ENCODE measurements at places on chromosomes 16 and 17.

- no peak for DNase-seq
Measured at GRCh38 chr16:88359008-88359407, 23.8 kb upstream of the ZNF469 start.

DNA sequence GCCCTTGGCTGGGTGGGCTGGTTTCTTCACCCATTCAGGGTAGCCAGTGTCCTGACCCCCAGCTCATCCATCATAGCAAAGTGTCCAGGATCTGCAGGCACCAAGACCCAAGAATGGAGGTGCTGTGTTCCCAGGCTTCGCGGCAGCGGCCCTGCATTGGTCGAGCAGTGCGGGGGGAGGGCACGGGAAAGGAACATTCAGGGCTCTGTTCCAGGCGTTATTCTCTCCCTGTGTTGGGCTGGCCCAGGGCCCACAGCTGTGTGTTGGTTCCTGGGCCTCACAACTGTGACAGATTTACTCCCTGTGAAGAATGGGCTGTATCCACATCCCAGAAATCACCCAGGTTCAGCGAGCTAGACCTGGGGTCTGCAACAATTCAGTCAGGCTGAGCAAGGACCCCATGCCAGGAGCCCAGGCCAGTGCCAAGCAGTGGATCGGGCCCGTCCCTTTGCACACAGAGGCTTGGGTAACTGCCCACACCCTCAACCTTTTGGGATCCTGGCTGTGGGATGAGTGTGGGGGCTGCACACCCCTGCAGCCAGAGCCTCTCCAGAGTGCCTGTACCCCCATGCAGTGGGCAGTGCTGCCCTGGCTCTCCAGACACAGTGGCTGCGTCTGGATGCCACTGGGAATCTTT is 10.0 kb downstream of the GPT2 start:
- no peak for DNase-seq

DNA sequence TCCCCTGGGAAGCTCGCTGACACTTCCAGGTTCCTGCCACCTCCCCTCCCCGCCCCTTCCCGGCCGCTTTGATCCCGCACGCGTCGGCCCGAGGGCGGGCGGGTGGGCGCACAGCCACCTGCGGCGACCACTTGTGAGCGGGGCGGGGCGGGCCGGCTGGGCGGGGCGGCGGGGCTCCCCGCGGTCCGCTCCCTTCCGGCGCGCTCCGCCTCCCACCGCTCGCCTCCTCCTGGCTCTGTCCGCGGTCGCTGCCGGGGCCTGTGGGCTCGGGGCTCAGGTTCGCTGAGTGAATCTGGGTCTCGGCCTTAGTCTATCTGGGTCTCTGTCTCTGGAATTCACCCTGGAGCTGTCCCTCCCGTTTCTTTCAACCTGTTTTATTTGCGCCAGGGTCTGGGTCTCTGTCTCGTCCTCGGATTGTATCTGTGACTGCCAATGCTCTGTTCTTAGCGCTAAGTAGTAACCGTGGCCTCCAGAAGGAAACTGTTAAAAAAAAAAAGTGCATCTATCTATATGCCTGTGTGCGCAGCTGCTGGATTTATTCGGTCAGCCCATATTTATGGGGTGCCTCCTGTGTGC is 2.7 kb upstream of the HES7 start:
- no peak for DNase-seq

- no peak for DNase-seq
Measured at GRCh38 chr16:83470416-83470815, 337.4 kb upstream of the HSBP1 start.

GRCh38 chr17:31487648-31488263 is 96.3 kb downstream of the RAB11FIP4 start:
- peak; percentile 66 for DNase-seq

DNA sequence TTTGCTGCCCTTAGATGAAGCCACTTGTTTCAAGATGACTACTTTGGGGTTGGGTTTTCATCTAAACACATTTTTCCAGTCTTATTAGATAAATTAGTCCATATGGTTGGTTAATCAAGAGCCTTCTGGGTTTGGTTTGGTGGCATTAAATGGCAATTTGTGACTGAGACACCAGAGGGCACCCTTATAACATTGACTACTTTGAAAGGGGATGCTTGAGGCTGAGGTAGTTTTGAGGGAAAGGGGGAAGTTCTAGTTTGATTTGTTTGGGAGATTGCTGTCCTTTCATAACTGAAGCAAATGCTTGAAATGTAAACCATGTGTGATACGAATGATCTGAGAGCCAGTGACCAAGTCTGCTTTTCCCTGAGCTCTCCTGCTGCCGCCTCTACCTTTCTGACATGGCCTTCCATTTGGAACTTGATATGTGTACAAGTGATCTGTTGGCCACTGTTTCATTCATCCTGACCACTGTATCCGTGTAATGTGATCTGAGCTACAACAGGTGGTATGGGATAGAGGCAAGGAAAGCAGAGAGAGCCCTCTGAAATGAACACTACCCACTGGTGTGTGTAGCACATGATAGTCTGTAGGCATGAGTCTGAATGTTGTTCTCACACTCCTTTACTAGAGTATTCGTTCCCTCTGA is 5.8 kb upstream of the RARA start:
- DNase-seq, result no peak

- DNase-seq, result no peak
Measured at GRCh38 chr17:68710035-68710780, 109.0 kb upstream of the FAM20A start.

GRCh38 chr16:84294117-84294516 is 561 bp upstream of the WFDC1 start:
- DNase-seq, result no peak

- no peak for DNase-seq
Measured at GRCh38 chr17:6231886-6232731, 161.9 kb downstream of the WSCD1 start.

- no peak for DNase-seq
Measured at GRCh38 chr16:57998992-57999365, 1.5 kb downstream of the ZNF319 start.

- no peak for DNase-seq
Measured at GRCh38 chr17:74785981-74786360, 9.8 kb upstream of the NAT9 start.

GRCh38 chr16:55120826-55121225 is 190.2 kb downstream of the IRX5 start:
- no peak for DNase-seq

DNA sequence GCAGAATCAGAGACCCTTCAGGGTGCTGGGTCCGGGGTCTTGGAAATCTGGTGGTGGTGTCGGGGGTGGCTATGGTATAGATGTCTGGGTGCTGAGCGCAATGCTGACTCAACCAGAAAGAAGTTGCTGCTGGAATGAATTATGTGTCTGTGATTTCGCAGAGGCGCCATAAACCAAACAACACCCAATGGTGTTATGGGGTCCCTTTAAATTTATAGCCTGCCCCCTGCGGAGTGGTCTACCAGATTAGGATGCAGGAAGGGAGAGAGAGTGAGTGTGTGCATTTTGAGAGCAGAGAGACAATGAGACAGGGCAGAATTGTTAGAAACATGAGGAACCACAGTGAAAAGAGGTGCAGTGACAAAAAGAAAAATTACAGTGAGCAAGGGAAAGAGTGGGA is 100.7 kb upstream of the CDH11 start:
- no peak for DNase-seq

DNA sequence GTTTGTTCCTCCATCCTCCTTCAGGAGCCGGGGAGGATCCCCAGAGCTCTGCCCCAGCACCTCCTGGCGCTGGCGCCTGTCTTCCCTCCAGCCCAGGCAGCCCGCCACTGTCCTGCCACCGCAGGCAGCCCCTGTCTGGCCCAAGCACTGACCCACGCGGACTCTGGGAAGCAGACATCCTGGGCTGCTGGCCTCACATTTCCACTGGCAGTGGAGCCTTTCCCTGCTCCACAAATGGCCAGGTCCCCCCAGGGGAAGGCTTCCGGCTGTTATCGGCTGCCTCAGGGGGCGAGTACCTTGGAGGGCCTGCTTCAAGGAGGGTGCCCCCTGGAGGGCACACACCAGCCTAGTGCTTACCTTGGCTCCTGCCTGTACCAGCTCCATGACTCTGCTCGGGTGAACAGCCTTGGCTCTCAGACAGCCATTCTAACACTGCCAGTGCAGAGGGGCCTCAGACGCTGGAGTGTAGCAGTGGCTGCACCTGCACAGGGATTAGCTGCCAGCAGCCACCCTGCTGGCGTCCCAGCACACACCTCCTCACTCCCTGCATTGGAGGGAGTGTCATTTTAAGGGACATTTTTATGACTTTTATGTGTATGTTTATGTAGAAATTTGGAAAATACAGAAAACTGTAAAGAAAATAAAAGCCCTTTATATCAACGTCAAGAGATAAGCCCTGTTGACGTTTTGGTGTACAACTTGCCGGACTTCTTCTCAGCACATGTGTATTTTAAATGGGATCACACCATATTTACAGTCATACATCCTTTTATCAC is 21.0 kb downstream of the ACE start:
- no peak for DNase-seq

- DNase-seq, result no peak
Measured at GRCh38 chr16:73347500-73348375, 299.8 kb upstream of the ZFHX3 start.

DNA sequence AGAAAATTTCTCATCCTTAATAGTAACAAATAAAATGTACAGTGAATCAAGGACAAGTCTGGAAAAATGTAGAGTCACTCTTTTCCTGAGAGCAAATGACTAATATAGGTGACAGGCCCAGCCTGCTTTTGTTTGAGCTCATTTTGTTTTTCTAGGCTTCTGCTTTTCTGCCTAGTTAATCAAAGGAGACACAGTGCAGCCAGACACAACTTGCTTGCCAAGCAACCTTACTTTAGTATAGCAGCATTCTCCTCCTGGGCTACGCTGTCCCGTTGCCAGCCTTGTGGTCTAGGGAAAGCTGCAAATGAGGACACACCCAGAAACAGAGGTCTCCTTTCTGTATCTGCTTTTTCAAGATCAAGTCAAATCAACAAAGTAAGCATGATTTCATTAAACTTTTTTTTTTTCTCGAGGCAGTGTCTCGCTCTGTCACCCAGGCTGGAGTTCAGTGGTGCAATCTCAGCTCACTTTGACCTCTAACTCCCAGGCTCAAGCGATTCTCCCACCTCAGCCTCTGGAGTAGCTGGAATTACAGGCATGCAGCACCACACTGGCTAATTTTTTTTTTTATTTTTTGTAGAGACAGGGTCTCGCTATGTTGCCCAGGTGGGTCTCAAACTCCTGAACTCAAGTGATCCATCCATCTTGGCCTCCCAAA is 17.2 kb downstream of the GINS3 start:
- DNase-seq, result no peak

DNA sequence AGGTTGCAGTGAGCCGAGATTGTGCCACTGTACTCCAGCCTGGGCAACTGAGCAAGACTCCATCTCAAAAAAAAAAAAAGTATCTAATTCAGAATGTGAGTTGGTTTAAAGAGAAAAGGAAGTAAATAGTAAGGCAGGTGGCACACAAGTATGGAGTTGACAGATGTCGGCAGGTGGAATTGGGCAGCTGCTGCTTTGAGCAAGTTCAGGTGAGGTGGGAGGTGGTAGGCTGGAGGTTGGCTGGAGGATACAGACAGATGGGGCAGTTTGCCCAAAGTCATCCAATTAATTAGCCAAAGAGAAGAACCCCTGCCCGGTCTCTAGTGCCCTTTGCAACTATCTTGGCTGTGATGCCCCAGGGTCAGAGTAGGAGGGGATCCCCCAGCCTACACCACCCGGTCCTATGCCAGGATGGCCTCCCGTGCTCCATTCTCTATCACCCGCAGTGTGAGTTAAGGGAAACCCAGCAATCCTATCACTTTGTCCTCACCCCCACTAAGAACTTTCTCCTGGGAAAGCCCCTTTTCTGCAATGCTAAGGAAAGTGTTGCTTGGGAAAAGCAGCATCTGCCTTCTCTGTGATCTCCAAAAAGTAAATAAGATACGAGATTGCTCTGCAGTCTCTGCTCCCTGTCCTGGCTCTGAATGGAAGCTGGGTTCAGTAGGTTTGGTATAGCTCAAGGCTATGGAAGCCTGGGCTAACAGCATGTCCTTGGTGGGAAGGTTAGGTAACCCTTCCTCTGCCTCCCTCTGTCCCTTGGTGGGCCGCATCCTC is 32.2 kb downstream of the SLC12A3 start:
- DNase-seq, result no peak

GRCh38 chr17:17021194-17021863 is 20.9 kb upstream of the MPRIP start:
- no peak for DNase-seq

DNA sequence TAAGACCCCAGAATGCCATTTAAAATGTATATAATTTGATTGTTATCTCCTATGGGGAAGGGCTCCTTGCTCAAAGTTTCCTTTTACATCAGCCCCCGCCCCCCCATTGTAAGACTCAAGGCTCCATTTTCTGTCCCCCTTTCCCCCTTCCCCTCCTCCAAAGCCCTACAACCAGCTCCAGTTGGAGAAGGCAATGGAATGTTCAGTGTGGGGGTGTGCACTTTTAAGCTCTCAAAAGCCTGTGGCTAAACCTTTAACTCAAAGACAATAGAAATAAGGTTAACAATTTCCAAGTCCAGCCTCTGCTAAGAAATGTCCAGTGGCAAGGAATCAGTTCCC is 114.7 kb downstream of the NOG start:
- DNase-seq, result no peak

DNA sequence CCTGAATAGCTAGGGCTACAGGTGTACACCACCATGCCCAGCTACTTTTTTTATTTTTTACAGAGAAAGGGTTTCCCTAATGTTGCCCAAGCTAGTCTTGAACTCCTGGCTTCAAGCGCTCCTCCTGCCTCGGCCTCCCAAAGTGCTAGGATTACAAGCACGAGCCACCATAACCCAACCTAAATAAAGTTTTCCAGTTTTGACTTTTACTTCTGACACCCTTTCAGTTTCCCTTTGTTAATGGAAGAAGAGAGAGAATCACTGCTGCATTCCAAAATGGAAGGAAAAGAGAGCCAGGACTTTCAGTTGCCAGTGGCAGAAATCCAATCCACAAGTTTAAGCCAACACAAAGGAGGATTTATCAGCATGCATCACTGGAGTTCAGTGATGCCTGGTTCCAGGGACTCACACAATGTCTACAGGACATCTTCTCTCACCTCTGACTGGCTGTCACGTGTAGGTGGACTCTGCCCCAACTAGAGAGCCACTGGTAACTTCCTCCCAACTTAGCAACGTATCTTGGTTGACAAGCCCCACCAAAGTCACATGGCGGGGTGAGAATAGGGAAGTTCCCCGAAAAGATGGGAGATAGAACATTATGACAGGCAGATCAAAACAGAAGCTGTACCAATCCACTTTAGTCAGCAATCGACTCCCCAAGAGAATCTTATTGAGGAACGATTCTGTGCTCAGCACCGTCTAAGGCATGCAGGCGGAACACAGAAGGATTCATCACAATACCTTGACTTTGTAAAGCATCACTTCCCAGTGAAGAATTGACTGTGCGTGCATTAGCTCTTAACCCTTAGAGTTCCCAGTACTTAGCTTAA is 46.5 kb downstream of the GAS7 start:
- DNase-seq, result no peak

GRCh38 chr17:29555840-29556239 is 11.0 kb downstream of the ABHD15 start:
- DNase-seq, result no peak

Data from NCI-H187 treated with DMSO at 0.1 percent for 48 hours (cell line).